ENCODE measurements at places on chromosomes 4 and X.

DNA sequence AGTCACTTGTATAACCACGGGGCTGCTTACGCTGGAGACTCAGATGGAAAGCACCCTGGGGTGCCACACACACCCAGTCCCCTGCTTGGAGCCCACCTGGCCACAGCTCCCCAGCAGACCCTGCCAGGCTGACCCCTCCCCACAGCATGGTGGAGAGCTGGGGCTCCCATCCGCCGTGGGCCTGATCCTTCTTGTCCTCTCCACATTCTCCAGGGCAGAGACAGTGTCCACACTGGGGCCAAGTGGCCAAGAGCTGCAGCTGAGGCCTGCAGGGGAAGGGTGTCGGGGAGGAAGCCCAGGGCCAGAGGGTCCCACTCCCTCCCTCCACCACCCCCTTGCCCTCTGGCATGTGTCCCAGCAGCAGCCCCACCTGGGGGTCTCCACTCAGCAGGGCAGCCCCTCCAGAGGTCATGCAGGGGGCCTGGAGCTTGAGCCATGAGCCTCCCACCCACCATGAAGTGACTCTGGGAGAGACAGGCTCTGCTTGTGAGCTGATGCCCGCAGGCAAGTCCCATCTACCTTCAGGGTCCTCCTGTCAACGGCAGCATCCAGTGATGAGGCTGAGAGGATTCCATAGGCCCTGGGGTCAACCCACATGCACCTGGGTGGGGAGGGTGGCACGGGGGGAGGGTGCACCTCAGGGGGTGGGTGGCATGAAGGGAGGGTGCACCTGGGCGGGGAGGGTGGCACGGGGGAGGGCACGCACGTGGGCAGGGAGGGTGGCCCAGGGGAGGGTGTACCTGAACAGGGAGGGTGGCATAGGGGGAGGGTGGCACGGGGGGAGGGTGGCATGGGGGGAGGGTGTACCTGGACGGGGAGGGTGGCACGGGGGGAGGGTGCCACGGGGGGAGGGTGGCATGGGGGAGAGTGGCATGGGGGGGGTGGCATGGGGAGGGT, 56.4 kb downstream of the FAM53A start:
- no peak for DNase-seq

DNA sequence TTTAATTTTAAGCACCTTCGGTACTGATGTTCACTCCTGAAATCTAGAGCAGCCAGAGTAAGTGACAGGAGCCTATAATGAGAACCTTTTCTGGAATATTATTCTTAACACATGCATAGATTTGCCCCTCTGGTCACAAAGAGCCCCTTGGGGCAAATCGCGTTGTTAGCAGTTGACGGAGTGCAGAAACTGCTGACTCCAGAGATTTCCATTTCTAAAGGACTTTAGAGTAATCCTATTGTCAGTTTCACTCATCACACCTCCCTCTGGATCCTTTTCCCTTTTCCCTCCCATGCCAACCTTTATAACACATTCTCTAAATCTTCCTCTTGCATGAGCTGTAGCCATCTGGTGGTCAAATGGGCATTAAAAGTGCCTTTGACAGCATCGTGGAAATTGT, 264.9 kb upstream of the PRPS2 start:
- no peak for DNase-seq

GRCh38 chr4:92618968-92619367, 315.2 kb downstream of the GRID2 start:
- DNase-seq, result no peak

DNA sequence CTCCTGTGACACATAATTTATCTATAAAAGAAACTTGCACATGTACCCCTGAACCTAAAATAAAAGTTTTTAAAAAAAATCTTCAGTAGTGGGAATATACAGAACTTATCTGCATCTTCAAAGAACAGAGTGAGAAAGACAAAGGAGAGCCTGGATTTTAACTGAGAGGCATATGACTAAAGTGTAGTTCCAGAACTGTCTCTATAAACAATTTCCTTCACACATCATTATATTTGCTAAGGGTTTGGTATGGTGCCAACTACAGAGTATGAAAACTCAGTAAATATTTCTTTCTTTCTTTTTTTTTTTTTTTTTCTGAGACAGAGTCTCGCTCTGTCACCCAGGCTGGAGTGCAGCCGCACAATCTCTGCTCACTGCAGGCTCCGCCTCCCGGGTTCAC, 49.9 kb upstream of the NFKB1 start:
- no peak for DNase-seq

GRCh38 chr4:128512767-128513322, 225.2 kb upstream of the PGRMC2 start:
- DNase-seq, result no peak

DNA sequence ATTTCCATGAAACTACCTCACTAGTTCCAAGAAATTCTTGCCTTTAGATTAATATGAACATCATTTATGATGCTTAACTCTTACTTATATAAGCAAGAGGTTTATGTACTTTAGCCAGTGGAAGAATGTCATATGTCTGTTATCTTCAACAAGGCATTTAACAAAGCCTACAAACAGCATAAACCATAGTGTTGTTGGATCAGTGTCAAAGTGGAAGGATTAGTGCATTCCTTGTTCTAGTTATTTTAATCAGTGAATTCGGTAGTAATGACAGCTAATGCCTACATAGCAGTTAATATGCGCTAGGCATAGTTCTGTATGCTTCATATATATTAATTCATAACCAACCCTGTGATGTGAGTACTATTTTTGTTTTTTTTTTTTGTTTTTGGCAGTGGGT, 3.1 kb downstream of the PI4K2B start:
- no peak for DNase-seq

- no peak for DNase-seq
These were observed 460.4 kb downstream of the RAPGEF2 start for GRCh38 chr4:159563257-159563656.

- no peak for DNase-seq
These were observed 137.5 kb downstream of the AMMECR1 start for GRCh38 chrX:110180176-110180927.

GRCh38 chrX:12237131-12237530, 98.9 kb downstream of the FRMPD4 start:
- DNase-seq, result no peak

DNA sequence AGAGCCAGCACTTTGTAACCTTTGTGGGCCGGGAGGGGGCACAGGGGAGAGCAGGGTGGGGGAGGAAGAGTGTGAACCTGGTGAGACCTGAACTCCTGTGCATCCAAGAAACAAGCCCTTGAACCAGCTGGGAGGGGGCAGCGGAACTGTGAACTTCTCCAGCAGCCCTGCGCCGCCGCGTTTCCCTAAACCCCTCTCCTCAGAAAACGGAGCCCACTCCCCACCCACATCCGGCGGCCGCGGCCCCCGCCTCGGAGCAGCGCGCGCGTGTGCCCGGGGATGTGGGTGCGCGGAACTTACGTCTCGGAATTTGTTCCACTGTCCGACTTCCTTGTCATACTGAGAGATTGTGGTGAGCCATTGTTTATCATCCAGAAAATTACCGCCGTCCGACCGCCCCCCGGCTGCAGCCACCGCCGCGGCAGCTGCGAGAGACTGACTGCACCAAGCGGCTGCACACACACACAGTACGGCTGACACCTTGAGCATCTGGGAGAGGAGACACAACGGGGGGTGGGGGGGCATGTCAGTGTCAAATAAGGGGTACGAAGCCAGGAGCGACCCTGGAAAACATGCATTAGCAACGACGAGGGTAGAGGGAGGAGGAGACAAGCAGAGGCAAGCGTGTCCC, 494 bp downstream of the SPOCK3 start:
- DNase-seq, result no peak

- DNase-seq, result no peak
These were observed 35.9 kb upstream of the GPR78 start for GRCh38 chr4:8544282-8544681.

DNA sequence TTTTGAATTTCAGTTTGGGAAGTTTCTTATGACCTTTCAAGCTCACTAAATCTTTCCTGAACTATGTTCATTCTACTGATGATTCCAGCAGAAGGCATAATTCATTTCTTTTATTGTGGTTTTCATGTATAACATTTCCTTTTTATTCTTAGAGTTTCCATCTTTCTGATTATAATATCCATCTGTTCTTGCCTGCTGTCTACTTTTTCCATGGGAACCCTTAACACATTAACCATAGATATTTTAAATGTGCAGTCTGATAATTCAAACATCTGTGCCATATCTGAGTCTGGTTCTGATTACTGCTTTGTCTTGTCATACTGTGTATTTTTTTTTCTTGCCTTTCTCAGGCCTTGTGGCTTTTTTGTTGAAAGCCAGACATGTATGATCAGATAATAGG, 234.7 kb downstream of the COX7B2 start:
- no peak for DNase-seq

DNA sequence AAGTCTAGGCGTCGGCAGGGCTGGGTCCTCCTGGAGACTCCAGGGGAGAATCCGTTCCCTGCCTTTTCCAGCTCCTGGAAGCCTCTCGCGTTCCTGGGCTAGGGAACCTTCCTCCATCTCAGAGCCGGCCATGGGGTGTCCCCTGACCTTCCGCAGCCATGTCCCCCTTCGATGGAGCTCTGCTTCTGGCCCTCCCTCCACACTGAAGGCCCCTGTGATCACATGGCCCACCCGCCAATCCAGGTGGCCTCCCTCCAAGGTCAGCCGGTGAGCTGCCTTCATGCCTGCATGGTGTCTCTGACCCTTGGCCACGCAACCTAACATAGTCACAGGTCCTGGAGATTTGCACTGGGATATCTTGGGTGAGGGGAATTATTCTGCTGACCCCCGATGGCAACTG, 69.6 kb downstream of the TRMT44 start:
- DNase-seq, result no peak

- DNase-seq, result no peak
These were observed 19.1 kb downstream of the MTNR1A start for GRCh38 chr4:186536285-186536684.

GRCh38 chr4:153573221-153573620, 107.1 kb downstream of the TMEM131L start:
- DNase-seq, result no peak

- DNase-seq, result no peak
These were observed 62.0 kb upstream of the MAP3K15 start for GRCh38 chrX:19577181-19577810.

DNA sequence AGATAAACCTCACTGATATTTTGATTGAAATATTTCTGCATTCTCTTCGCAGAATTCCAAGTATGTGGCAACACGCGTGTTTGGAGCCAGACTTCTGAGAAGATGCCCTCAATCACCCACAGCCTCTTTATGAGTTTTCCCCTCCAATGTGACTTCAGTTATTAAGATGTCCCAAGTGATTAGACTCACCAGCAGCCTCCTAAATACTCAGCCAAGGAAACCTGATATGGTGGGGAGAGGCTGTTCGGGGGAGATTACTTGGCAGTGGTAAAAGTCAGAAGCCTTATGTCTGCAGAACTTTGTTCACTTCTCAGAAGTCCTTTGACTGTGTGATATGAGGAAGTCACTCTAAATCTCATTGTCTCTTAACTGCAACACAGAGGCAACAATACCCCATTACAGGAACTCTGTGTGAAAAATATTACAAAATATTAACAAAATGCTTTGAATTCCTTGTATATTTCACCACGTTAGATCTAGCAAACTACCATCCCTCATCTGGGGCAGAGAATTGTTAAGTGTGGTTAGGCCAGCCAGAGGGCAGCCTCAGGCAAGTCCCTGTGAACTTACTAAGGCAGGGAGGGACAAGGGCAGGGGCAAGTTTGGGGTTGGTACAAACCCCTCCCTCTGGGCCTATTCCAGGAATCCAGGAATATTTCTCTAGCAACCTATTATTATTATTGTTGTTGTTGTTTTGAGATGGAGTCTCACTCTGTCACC, 151.4 kb upstream of the USP9X start:
- peak; percentile 2 for DNase-seq

DNA sequence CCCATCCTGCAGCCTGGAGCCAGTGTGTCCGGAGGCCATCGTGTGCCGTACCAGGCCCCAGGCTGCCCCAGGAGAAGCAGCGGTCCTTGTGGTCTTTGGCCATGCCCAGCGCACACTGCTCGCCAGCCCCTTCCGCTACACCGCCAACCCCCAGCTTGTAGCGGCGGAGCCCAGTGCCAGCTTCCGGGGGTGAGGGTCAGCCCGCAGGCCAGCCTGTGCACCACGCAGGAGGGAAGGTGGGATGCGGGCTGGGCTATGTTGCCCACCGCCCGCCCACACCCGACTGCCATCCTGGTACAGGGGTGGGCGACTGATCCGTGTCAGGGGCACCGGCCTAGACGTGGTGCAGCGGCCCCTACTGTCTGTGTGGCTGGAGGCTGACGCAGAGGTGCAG, 7.6 kb upstream of the SRPK3 start:
- no peak for DNase-seq

DNA sequence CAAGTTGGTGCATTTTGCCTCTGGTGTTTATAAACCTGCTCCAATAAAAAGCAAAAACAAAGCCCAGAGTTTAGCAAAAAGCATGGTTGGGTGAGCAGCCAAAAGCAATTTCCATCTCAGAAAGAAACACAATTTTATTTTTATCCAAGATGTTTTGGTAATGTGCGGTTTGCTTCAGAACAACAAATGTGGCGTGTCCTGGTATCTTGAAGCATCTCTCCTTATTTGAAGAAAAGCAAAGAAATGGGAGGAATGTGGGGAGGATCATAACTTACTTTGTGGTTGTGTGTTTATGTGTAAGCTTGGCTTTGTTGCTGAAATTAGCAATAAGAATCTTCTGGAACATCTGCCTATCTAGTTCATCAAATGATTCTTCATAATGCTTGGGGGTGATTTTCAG, 88.3 kb upstream of the DDX3X start:
- no peak for DNase-seq

GRCh38 chr4:20844311-20844710, 144.1 kb downstream of the PACRGL start:
- no peak for DNase-seq

DNA sequence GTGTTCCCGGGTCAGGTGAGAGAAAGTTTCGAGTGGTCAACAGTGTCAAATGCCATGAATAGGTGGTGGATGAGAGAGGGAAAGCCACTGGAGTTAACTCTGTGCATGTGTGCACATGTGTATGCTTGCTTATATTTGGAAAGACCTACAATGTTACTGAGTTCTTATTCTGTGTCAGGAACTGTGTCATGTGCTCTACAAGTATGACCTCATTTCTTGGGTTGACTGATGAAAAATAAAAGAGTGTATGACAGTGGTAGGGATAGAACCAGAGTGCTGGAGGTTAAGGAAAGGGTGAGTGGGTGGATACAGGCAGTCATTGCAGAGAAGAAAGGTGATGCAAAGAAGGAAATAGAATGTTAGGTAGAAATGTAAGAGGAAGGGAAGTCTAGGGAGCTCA, 22.1 kb upstream of the DGKK start:
- no peak for DNase-seq

DNA sequence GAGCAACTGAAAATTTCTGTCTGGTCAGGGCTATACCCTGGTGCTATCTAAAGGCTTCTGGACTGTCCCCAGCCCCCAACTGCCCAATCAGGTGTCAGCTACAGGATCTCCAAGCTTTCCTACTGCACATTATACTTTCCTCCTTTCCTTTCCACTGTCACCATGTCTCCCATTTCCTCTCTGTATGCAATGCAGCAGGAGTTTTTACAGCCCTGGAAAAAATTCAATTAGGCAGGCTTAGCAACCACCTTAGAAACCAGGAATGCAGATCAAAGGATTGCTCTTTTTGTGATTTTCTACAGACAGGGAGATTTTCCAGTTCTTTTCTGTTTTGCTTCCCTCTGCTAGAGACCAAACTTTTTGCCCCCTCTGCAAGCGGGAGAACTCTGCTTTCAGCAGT, 6.0 kb upstream of the NAF1 start:
- DNase-seq, result no peak

Measured in CD4-positive, alpha-beta T cell treated with Interleukin-17A for 1 hour (primary cell).